NCI-H2081 (cell line): ENCODE measurements at places on chromosomes 7 and 10.

- DNase-seq = peak; percentile 51
Observed at GRCh38 chr7:137003566-137003965, 135.1 kb downstream of the CHRM2 start.

DNA sequence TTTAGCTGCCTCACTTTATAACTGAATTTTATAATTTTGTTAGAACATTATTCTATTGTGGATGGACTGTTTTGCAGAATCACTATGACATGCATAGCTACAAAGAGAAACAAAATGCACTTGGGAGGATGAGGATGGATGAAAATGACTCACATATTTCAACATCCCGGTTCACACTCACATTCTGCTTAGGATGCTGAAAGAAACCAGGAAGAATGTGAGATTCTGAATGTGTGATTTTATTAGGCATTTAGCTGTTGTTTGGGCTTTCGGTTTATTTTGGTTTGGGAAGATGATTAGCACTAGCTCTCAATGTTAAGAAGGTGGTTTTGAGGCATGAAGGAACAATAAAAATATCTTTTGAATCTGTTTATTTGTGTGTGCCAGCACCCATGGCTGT is 235.5 kb downstream of the SEMA3E start:
- no peak for DNase-seq

DNA sequence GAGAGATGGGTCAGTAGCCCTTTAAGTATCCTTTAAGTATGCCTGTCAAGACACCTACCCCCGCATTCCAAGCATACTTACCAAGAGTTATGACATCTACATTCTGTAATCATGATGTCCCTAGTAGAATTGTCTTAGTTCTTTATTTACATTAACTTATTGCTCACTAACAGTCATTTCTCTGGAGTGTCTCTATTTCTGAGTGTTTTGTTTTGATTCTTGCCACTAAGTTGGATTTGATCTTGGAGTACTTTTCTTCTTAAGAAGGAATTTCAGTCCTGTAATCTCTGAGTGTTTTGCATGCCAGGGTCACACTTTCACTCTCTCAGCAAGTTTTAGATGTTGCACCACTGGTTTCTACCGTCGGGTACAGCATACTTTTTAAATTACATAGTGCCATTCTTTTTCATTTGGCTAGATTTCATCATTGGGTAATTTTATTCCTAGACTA is 1053.9 kb downstream of the KCNMA1 start:
- no peak for DNase-seq

GRCh38 chr7:50477640-50478039 is 27.5 kb upstream of the FIGNL1 start:
- DNase-seq = peak; percentile 22

- no peak for DNase-seq
Observed at GRCh38 chr7:5712566-5712965, 68.9 kb downstream of the RNF216 start.

DNA sequence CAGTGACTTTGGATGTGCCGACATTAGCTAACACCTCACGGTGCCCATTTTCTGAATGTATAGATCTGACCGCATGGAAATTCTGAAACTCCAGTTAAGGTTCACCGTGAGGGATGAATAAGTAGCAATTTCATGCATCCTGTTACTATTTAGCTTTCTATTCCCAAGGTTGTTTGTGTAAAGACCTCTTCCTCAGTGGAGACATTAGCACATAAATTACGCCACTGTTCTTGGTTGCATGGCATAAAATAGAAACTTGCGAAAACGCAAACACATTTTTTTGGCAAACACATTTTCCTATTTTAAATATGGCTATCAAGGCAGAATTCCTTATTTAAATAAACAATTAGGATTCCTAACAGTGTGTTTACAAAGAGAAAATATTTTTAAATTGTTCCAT is 36.5 kb downstream of the DENND2A start:
- DNase-seq = no peak

DNA sequence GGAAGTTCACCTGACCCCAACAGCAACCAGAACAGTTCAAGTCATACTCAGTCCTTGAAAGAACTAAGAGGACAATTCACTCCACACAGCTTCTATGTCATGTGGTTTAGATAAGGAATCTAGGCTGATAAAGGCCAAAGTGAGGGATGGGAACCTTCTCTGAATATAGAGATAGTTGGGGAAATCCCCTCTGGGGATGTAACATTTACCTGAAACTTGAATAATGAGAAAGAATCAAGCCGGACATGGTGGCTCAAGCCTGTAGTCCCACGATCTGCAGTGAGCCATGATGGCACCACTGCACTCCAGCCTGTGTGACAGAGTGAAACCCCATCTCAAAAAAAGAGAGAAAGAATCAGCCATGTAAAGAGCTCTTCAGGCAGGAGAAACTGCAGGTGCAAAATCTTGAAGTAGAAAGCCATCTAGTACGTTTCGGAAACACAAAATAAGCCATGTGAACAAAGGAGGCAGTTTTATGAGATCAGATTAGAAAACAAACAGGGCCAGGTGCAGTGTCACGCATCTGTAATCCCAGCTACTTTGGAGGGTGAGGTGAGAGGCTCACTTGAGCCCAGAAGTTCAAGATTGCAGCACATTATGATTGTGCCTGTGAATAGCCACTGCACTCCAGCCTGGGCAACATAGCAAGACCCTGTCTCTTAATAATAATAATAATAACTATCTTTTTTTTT is 4.5 kb upstream of the DNMBP start:
- no peak for DNase-seq

DNA sequence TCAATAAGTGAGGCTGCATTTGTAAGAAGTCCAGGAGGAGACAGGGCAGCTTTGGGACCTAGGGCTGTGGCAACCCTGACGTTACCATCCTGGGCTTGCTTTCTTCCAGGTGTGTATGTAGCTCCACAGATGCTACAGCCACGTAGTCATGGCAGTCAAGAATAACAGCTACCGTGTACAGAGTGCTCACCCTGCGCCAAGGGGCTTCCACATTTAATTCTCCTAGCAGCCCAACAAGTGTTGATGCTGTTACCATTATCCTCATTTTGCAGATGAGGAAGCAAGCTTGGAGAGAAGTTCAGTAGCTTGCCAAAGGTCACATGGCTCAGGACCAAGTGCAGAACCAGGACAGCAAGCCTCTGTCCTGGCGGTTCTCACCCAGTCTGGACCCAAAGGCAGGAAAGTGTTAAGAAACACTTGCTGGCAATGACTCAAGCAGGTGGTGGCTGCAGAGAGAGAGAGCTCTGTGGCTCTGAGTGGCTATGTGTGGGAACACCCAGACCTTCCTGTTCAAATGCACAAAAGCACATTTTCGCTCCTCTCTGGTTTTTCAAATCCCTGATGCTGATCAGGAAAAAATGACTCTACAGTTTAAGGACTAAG is 89.8 kb downstream of the CREM start:
- no peak for DNase-seq

DNA sequence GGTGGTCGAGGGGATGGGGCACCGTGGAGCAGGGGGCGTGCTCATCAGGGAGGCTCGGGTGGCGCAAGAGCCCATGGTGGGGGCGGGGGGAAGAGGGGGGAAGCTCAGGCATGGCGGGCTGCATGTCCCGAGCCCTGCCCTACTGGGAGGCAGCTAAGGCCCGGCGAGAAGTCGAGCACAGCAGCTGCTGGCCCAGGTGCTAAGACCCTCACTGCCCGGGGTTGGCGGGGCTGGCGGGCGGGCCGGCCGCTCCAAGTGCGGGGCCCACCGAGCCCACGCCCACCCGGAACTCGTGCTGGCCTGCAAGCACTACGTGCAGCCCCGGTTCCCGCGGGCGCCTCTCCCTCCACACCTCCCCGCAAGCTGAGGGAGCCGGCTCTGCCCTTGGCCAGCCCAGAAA is 55.0 kb upstream of the FAM171A1 start:
- no peak for DNase-seq

DNA sequence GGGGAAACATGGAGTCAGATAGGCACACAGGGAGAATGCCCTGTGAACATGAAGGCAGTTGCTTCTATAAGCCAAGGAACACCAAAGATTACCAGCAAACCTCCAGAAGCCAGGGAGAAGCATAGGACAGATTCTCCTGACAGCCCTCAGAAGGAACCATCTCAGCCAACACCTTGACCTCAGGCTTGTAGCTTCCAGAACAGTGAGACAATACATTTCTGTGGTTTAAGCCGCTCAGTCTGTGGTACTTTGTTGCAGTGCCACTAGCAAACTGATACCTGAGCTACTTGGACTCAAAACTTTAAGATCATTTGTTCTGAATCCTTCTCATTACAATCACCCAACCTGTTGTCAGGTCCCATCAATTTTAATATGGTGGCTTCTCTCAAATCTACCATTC is 31.2 kb downstream of the ABLIM1 start:
- DNase-seq = no peak

- no peak for DNase-seq
Observed at GRCh38 chr10:34102237-34102673, 712.8 kb downstream of the PARD3 start.

- DNase-seq = no peak
Observed at GRCh38 chr7:41742401-41743020, 39.6 kb upstream of the INHBA start.

DNA sequence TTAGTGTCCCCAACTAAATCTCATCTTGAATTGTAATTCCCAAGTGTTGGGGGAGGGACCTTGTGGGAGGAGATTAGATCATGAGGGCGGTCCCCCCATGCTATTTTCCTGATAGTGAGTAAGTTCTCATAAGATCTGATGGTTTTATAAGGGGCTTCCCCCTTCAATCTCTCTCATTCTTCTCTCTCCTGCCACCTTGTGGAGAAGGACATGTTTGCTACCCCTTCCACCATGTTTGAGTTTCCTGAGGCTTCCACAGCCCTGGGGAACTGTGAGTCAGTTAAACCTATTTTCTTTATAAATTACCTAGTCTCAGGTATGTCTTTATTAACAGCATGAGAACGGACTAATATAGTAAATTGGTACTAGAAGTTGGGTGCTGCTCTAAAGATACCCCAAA is 365.6 kb downstream of the ANKRD7 start:
- DNase-seq = peak; percentile 21

GRCh38 chr10:90775351-90776028 is 82.3 kb downstream of the HTR7 start:
- DNase-seq = no peak

- DNase-seq = no peak
Observed at GRCh38 chr10:57624066-57624465, 643.6 kb downstream of the IPMK start.

GRCh38 chr7:42219447-42219846 is 17.6 kb downstream of the GLI3 start:
- DNase-seq = no peak

GRCh38 chr10:110209454-110209925 is 2.1 kb downstream of the MXI1 start:
- no peak for DNase-seq

GRCh38 chr10:96233959-96234358 is 37.4 kb downstream of the BLNK start:
- DNase-seq = no peak

DNA sequence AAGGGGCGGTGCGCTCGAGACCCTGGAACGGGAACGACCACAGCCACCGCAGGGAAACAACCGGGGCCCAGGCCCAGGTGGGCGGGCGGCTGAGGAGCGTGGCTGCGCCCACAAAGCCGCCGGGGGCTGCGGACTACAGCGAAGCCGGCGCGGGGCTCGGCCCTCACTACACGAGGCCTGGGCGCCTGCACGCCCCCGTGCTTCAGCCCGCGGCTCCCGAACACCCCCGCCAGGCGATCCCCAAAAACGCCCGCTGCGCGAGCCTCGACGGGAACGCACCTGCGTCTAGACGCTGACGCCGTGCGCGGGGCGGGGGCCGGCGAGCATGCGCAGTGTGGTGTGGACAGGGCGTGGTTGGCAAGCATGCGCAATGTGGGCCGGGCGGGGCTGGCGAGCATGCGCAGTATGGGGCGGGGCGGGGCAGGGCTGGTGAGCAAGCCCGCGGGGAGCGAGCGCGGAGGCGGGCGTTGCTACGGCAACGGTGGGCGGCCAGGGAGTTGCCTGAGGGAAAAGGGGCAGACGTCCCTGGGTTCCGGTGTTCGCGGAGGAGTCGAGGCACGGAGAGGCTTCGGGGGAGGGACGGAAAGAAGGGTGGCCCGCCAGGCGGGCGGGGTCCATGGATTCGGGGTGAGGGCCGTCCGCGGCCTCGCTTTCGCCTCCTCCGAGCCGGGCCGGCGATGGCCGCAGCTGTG is at the start of gene RNF32:
Gene RNF32 (plus strand): TSS at position 518 of the 692 bp plus-strand sequence. CDS start 3,104 bp downstream, outside the sequence.
- peak; percentile 97 for DNase-seq

GRCh38 chr7:151891753-151892152 is 14.8 kb upstream of the PRKAG2 start:
- DNase-seq = no peak

GRCh38 chr10:126734015-126734414 is 63.5 kb upstream of the C10orf90 start:
- DNase-seq = no peak

DNA sequence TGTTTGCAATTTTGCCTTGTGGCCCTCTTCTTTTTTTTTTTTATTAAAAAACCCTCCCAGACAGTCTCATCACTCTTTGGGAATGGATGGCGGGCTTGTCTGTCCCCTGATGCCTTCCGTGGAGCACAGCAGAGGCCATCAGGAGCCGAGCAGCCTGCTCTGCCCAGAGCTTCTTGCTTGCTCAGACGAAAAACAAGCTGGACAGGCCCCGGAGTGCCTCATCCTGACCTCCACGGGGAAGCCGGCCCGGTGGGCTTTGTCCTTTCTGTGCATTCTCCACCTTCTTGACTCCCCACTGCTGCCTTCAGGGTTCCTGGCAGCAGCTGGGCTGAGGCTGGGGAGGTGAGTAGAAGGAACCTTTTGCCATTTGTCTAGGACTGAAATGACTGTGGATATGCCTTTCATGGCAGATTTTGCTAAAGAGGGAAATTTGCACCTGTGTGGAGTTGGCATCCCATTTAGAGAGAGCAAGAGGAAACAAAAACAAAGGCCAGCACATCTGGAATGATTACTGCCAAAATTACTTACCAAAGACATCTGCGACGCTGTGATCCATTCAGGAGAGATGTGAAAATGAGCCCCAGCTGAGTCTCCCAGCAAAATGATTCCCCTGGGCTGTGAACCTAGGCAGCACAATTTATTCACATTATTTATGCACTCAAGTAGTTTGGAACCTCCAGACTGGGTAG is 108.3 kb downstream of the AOAH start:
- peak; percentile 93 for DNase-seq

DNA sequence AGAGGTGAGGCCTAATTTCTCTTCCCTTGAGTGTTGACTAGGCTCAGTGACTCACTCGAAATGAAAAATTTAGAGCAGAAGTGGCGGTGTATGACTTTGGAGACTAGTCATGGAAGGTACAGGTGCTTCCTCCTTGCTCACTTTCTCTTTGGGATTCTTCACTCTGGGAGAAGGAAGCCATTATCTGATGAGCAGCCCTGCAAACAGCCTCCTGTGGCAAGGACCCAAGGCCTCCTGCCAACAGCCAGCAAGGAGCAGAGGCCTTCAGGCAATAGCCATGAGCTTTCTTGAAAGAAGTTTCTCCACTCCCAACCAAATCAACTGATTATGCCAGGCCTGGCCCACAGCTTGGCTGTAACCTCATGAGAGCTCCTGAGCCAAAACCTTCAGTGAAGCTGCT is 369.6 kb upstream of the VWC2 start:
- no peak for DNase-seq

DNA sequence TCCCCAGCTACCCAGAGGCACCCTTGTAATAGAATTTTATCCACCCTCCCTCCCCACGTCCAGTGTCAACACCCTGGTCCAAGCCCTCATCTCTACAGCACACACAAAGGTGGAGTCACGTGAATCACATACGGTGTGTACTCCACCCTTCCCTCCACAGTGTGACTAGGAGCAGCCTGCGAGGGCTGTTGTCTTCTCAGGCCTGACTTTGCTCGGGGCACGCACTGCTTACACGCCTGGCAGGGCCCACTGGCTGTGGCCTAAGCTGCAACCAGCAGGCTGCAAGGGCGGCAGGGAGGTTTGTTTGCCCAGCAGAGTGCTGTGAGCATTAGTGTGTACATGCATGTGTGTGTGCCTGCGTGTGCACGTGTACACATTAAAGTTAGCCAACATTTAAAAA is 93.7 kb downstream of the COBL start:
- no peak for DNase-seq
